ENCODE measurements at places on chromosomes 7 and 10.

- no peak for DNase-seq
Observed at GRCh38 chr10:132162021-132162531, 24.7 kb upstream of the DPYSL4 start.

GRCh38 chr7:130971297-130971696 lies 237.3 kb upstream of the KLF14 start:
- no peak for DNase-seq

DNA sequence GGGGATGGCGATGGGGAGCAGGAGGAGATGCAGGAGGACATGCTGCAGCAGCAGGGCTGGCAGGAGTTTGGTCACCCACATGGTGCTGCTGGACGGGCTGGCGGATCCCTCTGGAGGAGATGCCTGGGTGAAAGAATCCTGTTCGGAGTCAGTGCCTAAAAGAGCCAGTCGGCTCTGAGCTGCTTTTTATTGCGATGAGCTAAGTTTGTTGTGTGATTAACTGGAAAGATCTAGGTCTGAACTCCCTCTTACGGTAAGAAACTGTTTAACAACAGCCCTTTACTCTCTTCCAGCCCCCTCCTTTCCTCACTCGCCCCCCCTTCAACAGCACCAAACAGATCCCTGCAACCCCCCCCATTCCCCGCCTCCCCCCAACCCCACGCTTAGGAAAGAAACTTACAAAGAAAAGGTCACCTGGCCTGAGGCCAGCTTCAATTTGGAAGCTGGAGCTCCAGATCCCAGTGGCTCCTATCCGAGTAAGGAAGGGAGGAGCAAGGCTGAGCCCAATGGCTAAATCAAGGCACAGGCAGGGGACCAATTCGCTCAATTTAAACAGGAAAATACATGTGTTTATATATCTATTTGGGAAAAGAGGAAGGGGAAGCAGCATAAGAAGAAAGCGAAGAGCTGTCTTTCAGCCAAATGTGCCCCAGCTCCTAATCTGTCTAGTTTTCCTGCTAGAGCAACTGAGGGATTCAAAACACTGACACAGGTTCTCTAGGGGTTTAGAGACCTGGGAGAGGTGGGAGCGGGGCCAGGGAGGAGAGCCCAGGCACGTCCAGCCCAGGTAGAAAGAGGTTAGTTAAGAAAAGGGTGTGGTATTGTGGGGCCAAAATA lies at the start of gene HGF:
TSS of gene HGF (minus strand) at position 157 of the 837 bp plus-strand sequence. CDS start at position 81, 76 bp downstream.
- peak; percentile 65 for DNase-seq

DNA sequence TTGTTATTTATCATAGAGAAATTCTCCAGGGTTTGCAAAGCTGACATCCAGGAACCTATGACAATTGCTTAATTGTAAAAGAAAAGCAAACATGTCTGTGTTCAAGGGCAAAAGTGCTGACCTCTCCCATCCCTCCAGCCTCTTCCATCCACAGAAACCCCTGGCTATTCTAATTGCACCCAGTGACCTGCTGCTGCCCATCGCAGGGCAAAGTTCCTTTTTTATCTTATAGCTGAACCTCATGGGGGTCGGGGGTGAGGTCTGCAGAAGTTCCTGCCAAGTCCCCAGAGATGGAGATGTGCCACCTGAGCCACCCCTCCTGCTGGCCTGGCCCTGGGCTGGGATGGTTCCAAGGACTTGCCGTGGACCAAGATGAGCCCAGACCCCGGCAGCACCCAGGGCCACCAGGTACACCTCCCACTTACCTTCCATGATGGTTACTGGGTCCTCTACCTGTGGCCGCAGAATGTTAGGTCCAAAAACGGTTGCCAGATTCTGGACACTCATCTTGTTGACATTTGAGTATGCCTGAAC lies 146.5 kb downstream of the MAPK8 start:
- no peak for DNase-seq
